Activated naive CD8-positive, alpha-beta T cell treated with anti-CD3 and anti-CD28 coated beads, Interleukin-2, amount 50 U/mL, for 24 hours (primary cell): ENCODE measurements at places on chromosomes 5 and 9.

- DNase-seq, result no peak
Observed at GRCh38 chr9:136522314-136523237, 23.3 kb downstream of the NOTCH1 start.

- DNase-seq, result no peak
Observed at GRCh38 chr5:15852949-15853348, 326.6 kb downstream of the MARCHF11 start.

DNA sequence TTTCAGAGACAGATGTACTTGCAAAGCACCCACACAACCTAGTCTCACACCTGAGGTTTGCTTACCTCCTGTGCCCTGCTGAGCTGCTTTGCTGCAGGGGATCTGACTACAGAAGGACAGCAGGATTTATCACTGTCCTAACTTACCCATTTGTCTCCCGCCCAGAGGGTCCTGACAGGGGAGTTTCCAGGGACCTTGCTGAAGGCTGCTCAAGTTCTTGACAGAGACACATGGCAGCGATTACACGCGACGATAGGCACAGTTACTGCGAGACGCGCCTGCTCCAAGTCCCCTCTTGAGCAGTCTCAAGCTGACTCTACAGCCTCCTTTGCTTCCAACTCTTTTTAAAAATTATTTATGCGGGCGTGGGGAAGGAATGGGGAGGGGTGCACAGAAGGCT is 24.6 kb upstream of the GALNT10 start:
- DNase-seq, result no peak

- DNase-seq, result no peak
Observed at GRCh38 chr5:97242341-97242740, 59.3 kb upstream of the RIOK2 start.

GRCh38 chr9:124279531-124280175 is 21.9 kb downstream of the NEK6 start:
- DNase-seq, result no peak

- DNase-seq, result peak; percentile 26
Observed at GRCh38 chr5:141084487-141084989, 9.9 kb upstream of the PCDHB2 start.

GRCh38 chr5:1517838-1518237 is 5.9 kb downstream of the LPCAT1 start:
- DNase-seq, result no peak

DNA sequence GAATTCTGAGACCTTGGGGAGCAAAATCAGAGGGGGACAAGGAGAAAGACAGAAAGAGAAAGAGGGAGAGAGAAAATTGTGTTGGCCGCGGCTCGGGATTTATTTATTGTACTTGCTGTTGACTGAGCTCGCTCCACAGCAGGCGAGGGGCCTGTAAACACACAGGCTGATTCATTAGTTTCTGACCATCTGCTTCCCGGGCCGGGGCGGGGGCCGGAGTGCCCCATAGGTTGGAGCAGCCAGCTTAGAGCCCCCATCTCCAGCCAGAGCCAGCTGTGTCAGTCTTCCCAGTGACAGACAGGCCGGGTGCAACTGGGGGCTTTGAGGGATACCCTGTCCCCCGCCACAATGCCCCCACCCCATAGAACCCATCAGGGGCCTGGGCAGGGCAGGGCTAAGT is 30.9 kb downstream of the NTNG2 start:
- DNase-seq, result no peak

DNA sequence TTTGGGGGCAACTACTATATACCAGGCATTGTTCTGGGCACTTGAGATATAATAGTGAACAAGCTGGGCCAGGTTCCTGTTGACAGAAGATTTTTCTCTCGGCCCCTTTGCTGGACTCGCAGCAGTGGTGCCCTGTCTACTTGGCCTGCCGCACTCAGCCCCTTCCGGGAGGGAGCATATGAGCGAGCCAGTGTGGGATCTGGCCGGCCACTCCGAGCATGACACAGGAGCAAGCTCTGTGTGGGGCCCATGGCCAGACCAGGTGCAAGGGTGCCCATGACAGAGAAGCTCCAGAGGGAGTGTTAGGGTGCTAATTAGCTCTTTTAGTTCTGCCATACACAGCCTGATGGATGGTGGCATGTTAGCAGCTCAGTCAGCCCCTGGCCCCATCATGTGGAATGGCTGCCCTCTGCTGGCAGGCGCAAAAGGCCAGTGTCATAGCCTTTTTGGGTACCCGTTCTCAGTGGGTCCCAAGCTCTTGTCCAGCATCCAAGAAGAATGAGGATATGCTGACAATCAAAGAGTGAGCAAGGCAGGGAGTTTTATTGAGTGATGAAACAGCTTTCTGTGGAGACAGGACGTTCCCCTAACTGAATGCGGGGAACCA is 9.3 kb upstream of the KIF4B start:
- DNase-seq, result peak; percentile 22

GRCh38 chr5:116498503-116499048 is 76.0 kb downstream of the SEMA6A start:
- no peak for DNase-seq
